Activated CD8-positive, alpha-beta T cell treated with anti-CD3 and anti-CD28 coated beads for 36 hours (primary cell): ENCODE measurements at places on chromosomes 6 and 20.

DNA sequence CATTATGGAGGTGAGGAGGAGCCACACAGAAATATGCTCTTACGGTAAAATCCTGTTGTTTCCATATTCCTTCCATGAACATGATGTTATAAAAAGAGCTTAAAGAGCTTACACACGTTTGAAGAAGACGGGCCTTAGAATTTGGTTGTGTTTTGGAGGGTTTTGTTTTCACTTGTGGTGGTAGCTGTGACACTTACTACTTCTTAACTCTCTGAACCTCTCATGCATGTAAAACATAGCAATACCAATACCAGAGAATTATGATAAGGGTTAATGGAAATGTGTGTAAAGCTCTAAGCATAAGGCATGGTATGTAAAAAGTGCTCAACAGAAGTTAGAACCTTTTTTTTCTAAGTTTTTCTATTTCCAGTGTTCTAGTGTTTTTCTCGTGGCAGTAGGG is 256.1 kb upstream of the KCNQ5 start:
- DNase-seq: no peak

DNA sequence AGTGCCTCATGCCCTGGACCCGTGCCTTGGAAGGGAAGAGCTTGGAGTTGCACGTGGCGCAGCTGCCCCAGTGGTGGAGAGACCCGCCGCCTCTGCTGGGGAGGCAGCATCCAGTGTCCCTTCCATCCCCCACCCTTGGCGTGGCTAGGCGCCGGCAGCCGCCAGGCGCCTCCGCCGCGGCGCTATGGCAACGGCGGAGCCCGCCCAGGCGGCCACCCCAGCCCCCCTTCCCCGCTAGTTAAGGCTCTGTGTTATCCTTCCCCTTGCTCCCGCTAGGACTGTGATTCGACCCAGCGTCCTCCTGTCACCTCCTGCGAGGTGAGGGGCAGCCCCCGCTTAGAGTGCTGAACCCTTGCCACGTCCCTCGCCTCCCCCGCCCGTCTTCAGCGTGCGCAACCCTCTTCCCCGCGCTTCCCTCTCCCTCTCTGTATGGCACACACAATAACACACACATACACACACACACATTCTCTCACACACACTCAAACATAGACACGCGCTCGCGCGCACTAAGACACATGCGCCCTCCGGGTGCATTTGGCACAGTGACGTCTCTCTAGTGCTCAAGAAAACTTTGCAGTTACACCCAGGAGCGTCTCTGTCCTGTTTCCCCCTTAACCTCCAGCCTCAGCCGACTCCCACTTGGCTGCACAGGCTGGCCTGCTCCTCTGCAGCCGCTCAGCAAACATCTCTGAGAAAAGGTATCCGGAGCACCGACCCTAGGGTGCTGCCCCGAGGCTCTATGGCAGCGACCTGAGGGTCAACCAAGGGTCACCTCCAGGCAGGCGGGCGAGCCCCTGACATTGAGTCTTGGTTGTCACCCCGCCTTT is 8.5 kb downstream of the GRIK2 start:
- DNase-seq: no peak

DNA sequence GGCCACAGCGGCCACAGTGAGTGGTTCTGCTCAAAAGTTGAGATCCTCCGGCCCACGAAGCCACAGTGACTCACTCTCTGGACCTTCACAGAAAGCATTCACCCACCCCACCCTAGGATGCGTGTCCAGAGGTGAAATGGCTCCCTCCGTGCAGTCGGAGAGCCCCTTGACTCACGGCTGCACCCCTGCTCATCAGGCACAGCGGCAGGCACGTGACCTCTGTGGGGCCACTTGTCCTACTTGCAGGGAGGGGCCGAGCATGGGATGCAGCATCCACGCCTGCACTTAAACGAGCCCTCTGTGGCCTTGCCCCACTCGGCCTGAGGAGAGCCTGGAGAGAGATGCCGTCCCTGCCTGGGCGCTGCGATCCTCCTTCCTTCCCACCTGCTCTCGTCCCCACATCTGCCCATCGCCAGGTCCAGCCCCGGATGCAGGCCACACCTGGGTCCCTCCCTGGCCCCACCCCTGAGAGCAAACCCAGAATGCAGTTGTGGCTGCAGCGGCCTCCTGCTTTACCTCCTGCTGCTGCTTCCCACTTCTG is 28.7 kb downstream of the NTSR1 start:
- DNase-seq: no peak

- DNase-seq: peak; percentile 37
These were observed 2.2 kb downstream of the NOL4L start for GRCh38 chr20:32582659-32583580.

DNA sequence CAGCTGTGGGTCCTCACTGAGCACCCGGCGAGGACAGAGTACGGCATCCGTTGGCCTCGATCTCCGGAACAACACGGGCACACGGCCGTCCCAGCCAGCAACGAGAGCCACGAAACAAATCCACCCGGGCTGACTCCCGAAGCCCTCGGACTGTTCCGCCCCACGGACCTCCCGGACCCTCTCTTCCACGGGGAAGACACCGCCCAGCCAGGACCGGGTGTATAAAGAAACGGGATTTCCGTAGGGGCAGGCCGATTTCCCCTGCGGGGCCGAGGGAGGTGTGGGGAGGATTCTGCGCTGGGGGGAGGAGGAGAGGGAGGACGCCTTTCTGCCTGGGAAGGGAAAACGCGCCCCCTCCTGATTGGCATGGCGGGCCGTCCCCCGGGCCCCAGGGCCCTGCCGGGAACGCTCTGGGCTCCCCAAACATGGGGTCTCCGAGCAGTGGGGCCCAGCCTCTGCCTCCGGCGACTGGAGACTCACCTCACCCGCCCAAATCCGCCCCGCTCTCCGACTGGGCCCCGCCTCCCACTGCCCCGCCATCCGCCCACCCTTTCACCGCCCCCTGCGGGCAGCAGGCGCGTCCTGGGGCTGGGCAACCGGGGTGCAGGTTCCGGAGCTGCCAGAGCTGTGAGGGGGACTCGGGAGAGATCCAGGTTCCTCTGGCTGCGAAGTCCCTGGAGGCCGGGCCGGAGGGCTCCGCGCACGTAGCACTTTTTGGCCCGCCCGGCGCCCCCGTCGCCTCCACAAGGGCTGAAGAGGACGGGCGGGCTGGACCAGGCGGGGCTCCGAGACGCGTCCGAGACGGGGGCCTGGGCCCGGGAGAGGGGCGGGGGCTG is 679 bp upstream of the PPDPF start:
- DNase-seq: peak; percentile 74
